ENCODE measurements at places on chromosomes 16 and 17.

GRCh38 chr17:29612404-29613280, 10.1 kb downstream of the CORO6 start:
- no peak for DNase-seq

DNA sequence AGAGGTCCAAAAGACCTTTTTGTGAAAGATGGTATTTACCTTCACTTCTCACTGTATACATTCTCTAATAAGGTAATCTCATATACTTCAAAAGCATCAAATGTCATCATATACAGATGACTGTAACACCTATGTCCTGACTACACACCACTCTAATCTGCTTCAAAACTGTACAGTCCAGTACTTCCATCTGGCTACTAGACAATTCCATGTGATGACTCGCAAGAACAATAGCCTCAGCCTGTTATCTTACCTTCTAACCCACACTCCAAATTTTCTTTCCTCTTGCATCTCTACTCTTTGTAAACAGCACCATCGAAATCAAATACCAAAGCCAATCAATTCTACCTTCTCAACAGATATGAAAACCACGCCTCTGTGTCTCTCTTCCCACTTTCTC, 24.1 kb downstream of the MYO1D start:
- no peak for DNase-seq

GRCh38 chr17:66474258-66474657, 171.8 kb downstream of the PRKCA start:
- no peak for DNase-seq

GRCh38 chr16:47460359-47460710, 528 bp downstream of the ITFG1 start:
- DNase-seq: peak; percentile 2

DNA sequence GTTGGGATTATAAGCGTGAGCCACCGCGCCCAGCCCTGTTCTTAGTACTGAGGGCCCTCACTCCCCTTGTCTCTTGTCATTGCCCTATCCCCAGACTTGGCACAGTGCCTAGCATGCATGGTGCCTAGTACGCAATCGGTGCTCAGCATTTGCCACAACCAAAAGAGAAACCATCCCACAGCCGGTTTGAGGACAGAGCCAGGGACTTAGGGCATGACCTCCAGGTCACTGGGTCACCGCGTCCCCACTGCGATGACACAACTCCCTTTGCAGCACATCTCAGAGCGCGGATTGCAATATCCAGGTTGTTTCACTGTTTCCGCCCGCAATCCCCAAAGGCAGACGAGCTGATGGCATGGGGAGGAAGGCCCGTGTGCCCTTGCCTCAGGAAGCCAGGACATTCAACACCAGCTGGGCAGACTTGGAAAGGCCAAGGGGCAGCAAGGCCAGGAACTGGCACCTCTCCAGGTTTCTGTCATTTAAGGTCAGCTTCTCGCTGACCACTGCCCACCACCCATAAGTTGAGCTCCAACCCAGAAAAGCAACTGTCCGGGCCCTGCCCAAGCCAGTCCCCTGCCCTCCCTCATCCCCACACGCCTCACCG, 274.5 kb downstream of the MRTFB start:
- DNase-seq: no peak

Measured in foreskin fibroblast (primary cell).